T-helper 17 cell (primary cell): ENCODE measurements at places on chromosomes 16 and 17. TPM values are rescaled to one million over a fixed set of nuclear protein-coding genes. Genes with fewer than 3 reads are reported as not detected.

The DHX8 gene
- 103 TPM for total RNA-seq

The CASKIN1 gene
- not detected for total RNA-seq

The HOXB4 gene
- 0.91 TPM for total RNA-seq

The VMO1 gene
- not detected for total RNA-seq

The LPO gene
- total RNA-seq, result not detected

The GCGR gene
- total RNA-seq, result not detected

The KRTAP1-5 gene
- total RNA-seq, result not detected

The SRCIN1 gene
- total RNA-seq, result 0.52 TPM

The HS3ST3A1 gene
- total RNA-seq, result 1.4 TPM

The C16orf46 gene
- 0.37 TPM for total RNA-seq

The DOC2B gene
- 0.40 TPM for total RNA-seq

The PABPN1L gene
- total RNA-seq, result not detected

The CIAO3 gene
- total RNA-seq, result 33.8 TPM

The TMEM219 gene
- 68.8 TPM for total RNA-seq

GRCh38 chr16:24524855-24525677 lies 14.3 kb upstream of the RBBP6 start:
- DNase-seq, result no peak

DNA sequence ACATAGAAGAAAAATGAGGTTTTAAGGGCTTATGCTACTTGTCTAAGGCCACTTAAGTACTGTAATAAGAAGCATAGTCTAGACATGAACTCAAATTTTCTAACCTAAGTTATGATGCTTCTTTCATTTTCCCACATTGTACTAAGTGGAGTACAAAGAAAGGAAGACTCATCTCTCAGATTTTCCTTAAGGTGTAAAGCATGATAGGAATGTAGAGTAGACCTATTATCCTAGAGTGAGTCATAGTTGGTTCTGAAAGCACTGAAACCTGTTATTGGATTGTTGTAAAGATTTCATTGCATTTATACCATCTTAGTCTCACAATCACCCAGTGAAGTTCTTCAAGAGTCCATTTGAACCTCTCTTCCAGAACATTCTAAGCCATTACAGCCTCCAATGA lies 343.8 kb downstream of the TOX3 start:
- DNase-seq, result no peak

GRCh38 chr17:79866791-79867518 lies 27.7 kb upstream of the CBX4 start:
- no peak for DNase-seq

- no peak for DNase-seq
Measured at GRCh38 chr16:521381-522210, 5.9 kb upstream of the CAPN15 start.

- no peak for DNase-seq
Measured at GRCh38 chr17:75032720-75033280, 14.0 kb downstream of the ATP5PD start.

GRCh38 chr17:64135000-64135399 lies 5.1 kb upstream of the ERN1 start:
- DNase-seq, result no peak

GRCh38 chr17:2136241-2136640 lies 81.3 kb downstream of the HIC1 start:
- no peak for DNase-seq

- DNase-seq, result no peak
Measured at GRCh38 chr17:48883171-48883570, 9.4 kb upstream of the ATP5MC1 start.

DNA sequence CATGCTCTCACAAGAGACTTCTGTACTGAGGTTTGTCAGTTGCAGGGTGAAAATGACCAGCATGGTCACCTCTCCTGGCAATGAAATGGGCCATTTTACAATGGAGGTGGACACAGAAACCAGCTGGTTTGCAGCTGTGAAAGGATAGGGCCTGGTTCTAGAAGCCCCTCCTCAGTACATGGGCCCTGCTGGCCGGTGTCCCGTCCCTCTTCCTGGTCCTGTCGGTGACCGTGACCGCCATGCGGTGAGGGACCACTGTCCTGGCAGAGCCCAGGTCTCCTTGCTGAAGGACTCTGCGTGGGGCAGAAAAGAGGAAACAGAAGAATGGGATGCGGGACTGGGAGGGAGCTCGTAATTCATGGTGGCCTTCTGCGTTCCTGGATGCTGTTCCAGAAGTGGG lies 76.0 kb upstream of the ZNF423 start:
- DNase-seq, result no peak

GRCh38 chr16:67562526-67562917 lies at the start of gene CTCF:
Gene CTCF (plus strand): TSS chr16:67562526. CDS start chr16:67610833, 48,307 bp downstream.
- DNase-seq, result peak; percentile 87

DNA sequence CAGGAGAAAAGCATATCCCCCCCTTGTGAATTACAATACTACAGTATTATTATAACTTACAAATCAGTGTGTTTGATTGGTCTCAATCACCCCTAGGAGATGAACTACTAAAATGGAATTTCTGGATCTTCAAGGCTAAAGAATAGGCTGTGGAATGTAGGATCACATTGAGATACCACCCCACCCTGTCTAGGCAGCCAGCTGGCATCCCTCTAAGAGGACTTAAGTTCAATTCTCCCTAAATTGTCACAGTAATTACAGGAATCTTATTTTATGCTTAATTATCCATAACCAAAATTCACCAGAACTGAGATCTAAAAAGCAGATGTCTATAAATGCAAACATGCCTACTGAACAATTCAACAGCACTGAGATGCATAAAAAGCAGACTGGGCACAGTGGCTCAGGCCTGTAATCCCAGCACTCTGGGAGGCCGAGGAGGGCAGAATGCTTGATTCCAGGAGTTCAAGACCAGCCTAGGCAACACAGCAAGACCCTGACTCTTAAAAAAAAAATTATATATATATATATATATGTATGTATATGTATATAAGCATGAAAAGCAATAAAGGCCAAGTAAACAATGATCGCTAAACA lies 12.0 kb downstream of the AP1G1 start:
- DNase-seq, result no peak

DNA sequence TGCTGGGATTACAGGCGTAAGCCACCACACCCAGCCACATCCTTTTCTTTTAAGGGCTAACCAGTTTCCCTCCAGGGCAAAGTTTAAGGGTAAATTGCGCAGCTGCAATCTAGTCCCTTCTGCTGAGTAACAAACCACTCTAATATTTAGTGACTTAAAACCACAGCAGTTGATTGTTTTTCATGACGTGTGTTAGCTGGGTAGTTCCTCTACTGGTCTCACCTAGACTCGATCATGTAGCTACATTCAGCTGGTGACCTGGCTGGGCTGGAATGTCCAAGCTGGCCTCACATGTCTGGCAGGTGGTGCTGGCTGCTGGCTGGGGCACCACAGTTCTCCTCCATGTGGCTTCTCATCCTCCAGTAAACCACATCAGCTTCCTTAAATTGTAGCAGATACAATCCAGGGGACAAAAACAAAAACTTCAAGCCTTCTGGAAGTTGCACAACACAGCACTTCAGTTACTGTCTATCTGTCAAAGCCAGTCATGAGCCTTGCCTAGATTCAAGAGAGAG lies 75.5 kb downstream of the GPRC5B start:
- no peak for DNase-seq

DNA sequence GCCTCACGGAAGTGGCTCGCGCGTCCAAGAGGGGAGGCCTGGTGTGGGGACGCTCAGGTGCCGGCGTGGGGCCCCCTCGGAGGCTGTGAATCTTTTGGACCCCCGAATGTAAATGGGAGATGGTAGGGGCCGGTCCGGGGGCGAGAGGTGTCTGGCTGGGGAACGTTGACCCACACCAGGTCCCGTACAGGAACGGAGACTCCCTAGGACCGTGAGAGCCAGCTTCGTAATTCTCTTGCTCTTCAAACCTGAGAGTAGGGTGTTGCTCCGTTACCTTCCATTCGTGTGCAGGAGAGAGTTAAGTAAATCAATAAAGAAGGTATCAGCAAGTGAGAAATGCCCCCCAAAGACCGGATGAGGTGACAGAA lies 481 bp downstream of the LYRM1 start:
- DNase-seq, result no peak

- DNase-seq, result no peak
Measured at GRCh38 chr17:35368081-35368830, 5.2 kb downstream of the SLFN11 start.

GRCh38 chr16:46730801-46731690 lies 17.1 kb downstream of the MYLK3 start:
- no peak for DNase-seq

DNA sequence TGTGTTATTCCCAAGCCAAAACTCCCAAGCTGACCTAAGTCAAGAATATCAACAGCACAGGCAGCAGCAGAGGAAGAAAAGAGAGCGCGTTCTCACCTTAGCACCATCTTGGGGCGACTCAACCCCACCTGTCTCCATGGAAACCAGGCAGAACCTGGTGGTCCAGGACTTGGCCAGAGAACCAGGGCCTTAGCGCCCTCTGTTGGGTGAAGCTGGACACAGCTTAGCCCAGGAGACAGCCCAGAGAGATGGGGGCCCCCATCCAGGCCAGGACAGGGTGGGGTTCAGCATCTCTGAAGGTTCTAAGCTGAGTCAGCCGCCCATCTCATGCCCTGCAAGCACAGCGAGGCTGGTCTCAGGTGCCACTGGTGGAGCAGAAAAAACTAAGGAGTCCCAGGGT lies 60.1 kb upstream of the TMEM132E start:
- DNase-seq, result no peak

DNA sequence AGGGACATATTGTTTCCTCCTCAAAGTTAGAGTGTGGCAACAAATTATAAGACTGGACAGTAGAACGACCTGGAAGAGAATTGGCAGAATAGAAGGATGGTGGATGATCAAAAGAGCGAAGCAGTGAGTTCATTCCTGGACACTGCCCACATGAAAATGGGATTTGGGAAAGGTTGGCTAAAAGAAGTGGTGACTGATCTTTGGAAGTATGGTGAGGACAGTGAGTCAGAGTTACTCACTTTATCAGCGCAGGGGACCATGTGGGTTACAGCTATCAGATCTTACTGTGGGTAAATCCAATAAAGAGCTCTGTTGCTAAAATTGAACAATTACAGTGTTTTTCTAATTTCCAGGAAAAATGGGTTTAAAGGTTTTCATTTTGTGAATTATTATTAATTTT lies 2.7 kb upstream of the TANC2 start:
- no peak for DNase-seq

DNA sequence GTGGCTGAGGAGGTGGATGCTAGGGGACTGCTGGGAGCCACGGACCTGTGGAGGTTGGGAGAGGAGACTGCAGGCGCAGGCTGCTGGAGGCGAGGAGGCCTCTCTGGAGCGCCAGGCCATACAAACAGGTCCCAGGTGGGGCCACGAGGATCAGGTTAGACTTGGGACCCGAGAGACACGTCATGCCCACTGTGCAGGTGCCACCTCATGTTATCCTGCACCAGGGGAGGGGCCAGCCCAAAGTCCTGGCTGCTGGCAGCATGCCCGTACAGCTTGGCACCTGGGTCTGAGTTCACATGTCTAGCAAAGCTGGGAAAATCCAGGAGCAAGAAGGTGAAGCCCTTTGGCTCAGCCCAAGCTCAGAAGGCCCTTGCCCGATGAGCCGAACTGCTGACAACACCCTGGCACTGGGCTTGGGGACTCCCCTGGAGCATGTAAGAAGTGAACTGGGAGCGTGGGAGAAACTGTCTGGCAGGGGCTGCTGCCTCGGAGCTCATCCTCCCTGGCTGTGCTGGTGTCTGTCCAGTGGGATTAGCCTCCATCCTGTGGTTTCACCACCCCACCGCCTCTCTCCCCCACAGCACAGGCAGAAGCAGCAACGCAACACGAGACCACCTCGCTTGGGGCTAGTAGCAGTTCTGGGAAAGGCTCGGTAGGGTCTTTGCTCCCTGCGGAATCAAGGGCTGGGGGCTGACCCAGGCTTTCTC lies 5.3 kb downstream of the ARHGDIA start:
- DNase-seq, result no peak

- DNase-seq, result peak; percentile 84
Measured at GRCh38 chr16:4538350-4539235, at the start of gene CDIP1. Gene CDIP1 (minus strand): TSS chr16:4538773. CDS start chr16:4514130, 24,643 bp downstream.

- no peak for DNase-seq
Measured at GRCh38 chr17:44438636-44439035, 49.2 kb upstream of the ITGA2B start.

DNA sequence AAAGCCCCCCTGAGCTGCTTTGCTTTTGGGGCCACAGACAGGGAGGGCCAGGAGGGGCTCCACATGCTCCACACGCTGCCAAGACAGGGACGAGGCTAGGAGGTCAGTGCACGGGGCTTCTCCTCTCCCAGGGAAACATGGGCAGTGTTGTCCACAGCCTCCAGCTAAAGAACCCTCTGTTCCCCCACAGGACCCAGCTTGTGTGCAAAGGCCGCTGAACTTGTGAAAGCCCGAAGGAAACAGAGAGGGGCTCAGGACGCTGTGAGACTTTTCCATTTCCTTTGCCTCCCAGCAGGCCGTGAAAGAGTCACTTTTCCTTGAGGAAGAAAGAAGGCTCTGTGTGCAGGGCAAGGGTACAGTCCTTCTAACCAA lies 9.7 kb downstream of the CDRT4 start:
- DNase-seq, result no peak

- no peak for DNase-seq
Measured at GRCh38 chr16:68346892-68347480, 36.2 kb downstream of the PRMT7 start.

DNA sequence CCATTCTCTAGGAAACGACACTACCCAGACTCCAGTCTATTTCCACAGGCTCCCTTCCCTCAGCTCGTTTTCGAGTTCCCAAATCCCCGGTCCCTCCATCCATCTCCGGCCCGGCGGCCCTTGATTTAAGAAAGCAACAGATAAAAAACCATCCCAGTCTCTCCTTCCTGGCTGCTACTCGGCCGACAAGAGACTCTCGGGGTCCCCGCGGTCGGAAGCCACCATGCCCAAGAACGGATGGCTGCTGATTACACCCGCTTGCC lies 182 bp downstream of the RPL26 start:
- DNase-seq, result no peak

- DNase-seq, result no peak
Measured at GRCh38 chr17:36198831-36199465, 2.4 kb upstream of the CCL3L1 start.

GRCh38 chr16:49980166-49980565 lies 44.9 kb upstream of the CNEP1R1 start:
- DNase-seq, result no peak

DNA sequence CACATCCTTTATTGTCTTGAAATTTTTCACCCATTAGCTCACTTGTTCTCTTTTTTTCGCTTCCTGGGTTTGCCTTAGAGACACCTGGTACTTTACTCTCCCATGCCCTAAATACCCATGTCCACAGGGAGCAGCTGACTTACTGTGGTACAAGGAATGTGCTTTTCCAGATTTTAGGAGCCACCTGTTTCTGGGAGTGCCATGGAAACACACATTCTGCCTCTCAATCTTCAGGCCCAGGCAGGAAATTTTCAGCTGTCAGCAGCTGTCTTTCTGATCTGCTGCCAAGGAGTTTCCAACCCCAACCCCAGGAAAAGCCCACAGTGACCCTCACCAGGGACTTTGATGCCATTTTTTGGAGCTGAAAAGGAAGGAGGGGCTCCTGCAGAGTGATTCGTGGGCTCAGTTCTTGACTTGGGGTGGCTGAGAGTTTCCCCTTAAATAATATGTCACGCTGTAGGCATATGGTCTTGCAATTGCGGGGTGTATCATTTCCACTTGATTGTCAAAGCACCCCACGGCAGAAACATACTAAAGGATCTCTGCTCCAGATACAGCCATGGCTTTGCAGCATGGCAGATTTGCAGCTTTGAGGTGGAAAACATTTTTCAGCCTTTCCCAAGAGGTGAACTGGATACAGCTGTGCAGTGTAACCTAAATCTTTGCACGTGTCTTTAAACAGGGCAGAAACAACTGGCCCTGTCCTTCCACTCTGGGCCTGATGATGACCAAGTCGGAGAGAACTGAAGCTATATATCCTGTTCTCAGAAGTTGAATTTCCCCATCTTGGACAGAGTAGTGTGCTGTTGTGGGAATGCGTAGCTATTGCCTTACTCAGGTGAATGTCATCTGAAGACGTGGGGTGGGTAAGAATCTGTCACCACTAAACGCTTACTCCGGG lies 19.2 kb downstream of the RBFOX1 start:
- no peak for DNase-seq
